ENCODE measurements at places on chromosomes 7 and 10. TPM values are rescaled to one million over a fixed set of nuclear protein-coding genes. Genes with fewer than 3 reads are reported as not detected.
A peak's percentile ranks its signal among the peaks of the same experiment; 100 is the strongest.

DNA sequence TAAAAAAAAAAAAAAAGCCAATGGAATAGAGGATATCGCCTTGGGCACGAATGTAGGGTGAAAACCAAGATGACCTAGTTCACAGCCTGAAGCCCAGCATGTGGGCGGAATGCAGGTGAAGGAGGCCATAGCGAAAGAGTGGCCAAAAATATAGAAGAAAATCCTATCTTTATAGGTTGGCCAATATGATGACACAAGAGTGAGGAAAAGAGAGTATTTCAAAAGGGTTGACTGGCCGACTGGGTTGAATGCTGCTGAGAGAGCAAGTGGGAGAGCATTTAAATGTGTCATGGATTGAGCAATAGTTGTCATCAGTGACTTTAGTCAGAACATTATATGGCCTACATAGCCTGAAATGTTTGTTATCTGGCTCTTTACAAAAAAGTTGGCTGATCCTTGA, 17.2 kb upstream of the GLI3 start:
- no peak overlapping the region for H3K27ac ChIP-seq
- no peaks in the 10 kb centered on the region for H3K4me1 ChIP-seq
- no peak overlapping the region for H3K4me3 ChIP-seq

DNA sequence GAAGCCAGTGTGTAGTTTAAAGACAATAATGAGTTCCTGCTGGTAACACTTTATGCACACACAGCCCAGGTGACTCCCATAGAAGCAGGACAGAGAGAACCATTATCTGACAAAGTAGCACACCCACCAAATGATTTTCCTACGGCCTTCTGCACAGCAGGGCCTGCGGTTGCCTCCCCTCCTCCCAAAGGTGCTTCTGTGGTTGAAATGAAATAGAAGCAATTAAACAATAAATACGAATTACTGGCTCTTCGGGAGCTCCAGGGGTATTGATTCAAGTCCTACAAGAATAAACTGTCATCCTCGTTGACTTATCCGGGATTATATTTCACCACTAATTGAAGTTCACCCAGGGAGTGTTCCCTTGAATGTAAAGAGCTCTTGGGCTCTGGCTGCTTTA, 172.1 kb downstream of the ACTR3B start:
- no peaks in the 10 kb centered on the region for H3K4me1 ChIP-seq
- DNase-seq, result no peak
- no peaks in the 10 kb centered on the region for H3K36me3 ChIP-seq

GRCh38 chr7:155795401-155795800, 16.9 kb downstream of the SHH start:
- no peak overlapping the region for H3K4me3 ChIP-seq
- peaks cover 25% of the 10 kb centered on the region for H3K27me3 ChIP-seq
- no peak for DNase-seq
- H3K27ac ChIP-seq, result no peak overlapping the region

- peaks cover 8% of the 10 kb centered on the region for H3K4me1 ChIP-seq
- H3K27me3 ChIP-seq, result peaks cover 33% of the 10 kb centered on the region
- H3K36me3 ChIP-seq, result peaks cover 3% of the 10 kb centered on the region
- H3K4me3 ChIP-seq, result no peak overlapping the region
Observed at GRCh38 chr7:128347647-128348097, 4.0 kb upstream of the RBM28 start.

DNA sequence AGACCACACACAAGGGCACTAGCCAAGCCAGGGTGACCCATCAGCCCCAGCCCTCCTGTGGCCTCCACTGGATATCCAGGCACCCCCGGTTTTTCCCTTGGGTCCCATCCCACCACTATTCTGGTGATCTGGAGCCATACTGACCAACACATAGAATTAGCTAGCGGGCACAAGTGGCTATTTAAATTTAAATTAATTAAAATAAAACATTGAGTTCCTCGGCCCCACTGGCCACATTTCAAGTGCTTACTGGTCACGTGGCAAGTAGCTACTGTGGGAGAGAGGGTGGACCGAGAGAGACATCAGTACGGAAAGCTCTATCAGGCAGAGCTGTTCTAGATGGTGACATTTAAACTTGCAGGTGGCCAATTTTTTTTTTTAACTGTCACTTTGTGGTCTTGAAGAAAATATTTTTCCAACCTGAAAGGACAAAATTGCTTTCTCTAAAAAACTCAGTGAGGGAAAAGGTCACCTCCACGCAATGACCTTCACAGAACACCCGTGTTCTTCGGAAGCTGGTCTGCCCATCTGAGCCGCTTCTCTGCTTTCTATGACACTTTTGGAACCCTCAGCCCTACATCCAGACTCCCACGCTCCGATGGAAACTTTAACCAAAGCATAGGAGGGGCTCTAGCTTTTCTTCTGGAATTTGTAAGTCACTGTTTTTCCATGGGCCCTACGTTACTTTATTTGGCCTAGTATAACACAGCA, 30.0 kb downstream of the HIPK2 start:
- H3K4me1 ChIP-seq, result peaks cover 10% of the 10 kb centered on the region
- peaks cover 3% of the 10 kb centered on the region for H3K36me3 ChIP-seq

GRCh38 chr7:4174884-4175283, 507.2 kb upstream of the FOXK1 start:
- H3K36me3 ChIP-seq, result no peaks in the 10 kb centered on the region
- no peaks in the 10 kb centered on the region for H3K4me1 ChIP-seq
- no peak overlapping the region for H3K4me3 ChIP-seq
- no peak for DNase-seq
- no peaks in the 10 kb centered on the region for H3K27me3 ChIP-seq

Gene ATOH7
- total RNA-seq, result not detected

Gene LIPF
- total RNA-seq, result not detected

GRCh38 chr7:74365322-74366022, 76.3 kb downstream of the CLIP2 start:
- H3K27me3 ChIP-seq, result no peaks in the 10 kb centered on the region
- H3K27ac ChIP-seq, result no peak overlapping the region
- no peak for DNase-seq

DNA sequence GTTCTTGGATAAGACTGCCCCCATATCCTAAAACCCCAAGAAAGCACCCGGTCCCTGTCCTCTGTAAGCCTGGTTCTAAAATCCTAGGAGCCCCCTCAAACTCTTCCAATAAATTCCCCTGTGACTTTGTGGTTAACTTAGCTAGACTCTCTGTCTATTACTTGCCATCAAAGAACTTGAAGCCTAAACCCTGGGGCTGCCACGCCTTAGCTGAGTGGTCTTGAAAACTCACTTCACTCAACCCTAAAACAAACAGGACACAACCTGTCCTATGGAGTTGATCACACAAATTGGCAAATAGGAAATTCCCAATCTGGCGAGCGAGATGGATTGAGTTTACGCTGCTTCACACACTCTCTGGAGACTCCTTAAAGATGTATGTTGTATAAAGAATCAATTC, 191.4 kb upstream of the SVIL start:
- no peaks in the 10 kb centered on the region for H3K36me3 ChIP-seq
- no peak overlapping the region for H3K4me3 ChIP-seq
- no peaks in the 10 kb centered on the region for H3K27me3 ChIP-seq
- no peak for DNase-seq
- H3K27ac ChIP-seq, result no peak overlapping the region

DNA sequence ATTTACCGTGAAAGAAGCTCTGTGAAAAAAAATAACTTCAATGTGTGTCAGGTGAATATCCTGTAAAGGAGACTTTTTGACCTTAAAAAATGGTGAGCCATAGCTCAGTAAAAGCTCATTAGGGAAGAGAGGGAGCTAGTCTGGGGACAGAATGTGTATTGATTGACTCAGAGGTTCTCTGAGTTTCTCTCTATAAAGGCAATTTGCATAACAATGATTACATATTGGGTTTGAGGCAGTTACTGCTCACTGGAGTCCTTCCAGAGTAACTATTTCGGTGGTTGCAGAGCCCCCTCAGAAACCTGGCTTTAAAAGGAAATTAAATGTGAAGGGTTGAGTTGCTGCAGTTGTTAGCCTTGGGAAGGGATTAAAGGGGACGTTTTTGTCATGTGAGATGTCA, 181.6 kb downstream of the GALNT17 start:
- H3K4me1 ChIP-seq, result no peaks in the 10 kb centered on the region
- no peaks in the 10 kb centered on the region for H3K36me3 ChIP-seq
- H3K27ac ChIP-seq, result no peak overlapping the region
- no peak overlapping the region for H3K4me3 ChIP-seq
- no peak for DNase-seq

GRCh38 chr10:59829024-59829423, 75.8 kb upstream of the MRLN start:
- peaks cover 30% of the 10 kb centered on the region for H3K4me1 ChIP-seq
- no peaks in the 10 kb centered on the region for H3K27me3 ChIP-seq
- no peak overlapping the region for H3K27ac ChIP-seq
- H3K36me3 ChIP-seq, result peaks cover 40% of the 10 kb centered on the region

DNA sequence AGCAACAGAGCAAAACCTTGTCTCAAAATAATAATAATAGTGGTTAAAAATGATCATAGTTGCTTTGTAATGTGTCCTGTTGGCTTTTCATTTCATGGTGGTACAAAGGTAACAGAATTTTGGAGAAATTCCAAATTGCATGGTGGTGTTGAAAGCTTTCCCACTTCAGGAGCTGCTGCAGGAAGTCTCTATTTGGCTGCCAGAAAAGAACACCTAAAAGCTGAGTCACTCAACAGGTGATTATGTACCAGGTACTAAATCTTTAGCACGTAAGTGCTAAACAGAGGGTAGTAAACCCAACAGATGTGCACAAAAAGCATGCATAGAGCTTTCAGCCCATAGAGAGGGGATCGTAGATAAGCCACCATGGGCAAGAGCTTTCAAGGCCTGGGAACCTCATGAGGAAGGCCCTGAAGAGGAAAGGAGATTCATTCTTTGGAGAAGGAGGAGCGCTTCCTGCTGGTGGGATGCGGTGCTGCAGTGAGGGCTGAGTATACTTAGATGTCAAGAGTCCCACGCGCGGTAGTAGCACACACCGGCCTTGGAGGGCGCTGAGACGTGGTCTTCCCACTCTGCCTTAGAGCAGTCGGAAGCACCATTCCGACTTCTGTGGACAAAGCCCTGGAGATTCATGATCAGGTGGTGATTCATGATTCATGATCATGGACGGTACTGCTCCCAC, 118.7 kb downstream of the RALA start:
- no peak overlapping the region for H3K4me3 ChIP-seq
- DNase-seq, result peak; percentile 49
- H3K4me1 ChIP-seq, result peaks cover 11% of the 10 kb centered on the region
- no peak overlapping the region for H3K27ac ChIP-seq
- H3K36me3 ChIP-seq, result peaks cover 7% of the 10 kb centered on the region

GRCh38 chr7:44386139-44386913, 60.9 kb upstream of the CAMK2B start:
- H3K36me3 ChIP-seq, result no peaks in the 10 kb centered on the region
- no peak overlapping the region for H3K27ac ChIP-seq
- peak; percentile 31 for DNase-seq
- H3K4me3 ChIP-seq, result no peak overlapping the region

Gene HPSE2
- total RNA-seq, result not detected

- no peaks in the 10 kb centered on the region for H3K27me3 ChIP-seq
- no peak within 1 kb of the TSS for H3K27ac ChIP-seq
- H3K36me3 ChIP-seq, result no peaks in the 10 kb centered on the region
- DNase-seq, result no peak
Observed at GRCh38 chr7:31687024-31687748, at the start of gene PPP1R17. TSS of gene PPP1R17 (plus strand) at chr7:31687215. CDS start at chr7:31692442, 5,227 bp downstream.

- peak overlapping the region; percentile 56 for H3K27ac ChIP-seq
- no peak for DNase-seq
- peaks cover 28% of the 10 kb centered on the region for H3K4me1 ChIP-seq
- peaks cover 44% of the 10 kb centered on the region for H3K36me3 ChIP-seq
- no peaks in the 10 kb centered on the region for H3K27me3 ChIP-seq
- peak overlapping the region; percentile 25 for H3K4me3 ChIP-seq
Observed at GRCh38 chr7:134669388-134669787, 22.7 kb downstream of the BPGM start.

DNA sequence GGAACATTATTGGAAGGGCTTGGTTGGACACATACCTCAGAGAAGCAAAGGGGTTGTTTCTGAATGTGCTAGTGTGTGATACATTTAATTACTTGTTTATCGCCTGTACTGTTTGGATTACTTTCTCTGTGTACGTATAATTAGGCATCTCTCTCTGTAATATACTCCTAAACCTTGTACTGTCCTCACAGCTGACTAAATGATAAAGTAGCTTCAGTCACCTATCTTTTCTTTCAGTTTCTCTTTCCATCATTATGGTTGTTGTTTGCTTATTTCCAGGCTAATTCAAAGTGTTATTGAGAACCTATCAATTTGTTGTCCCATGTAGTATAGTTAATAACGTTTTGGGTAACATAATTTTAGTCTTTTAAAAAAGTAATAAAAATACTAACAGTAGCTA, 34.0 kb downstream of the MXI1 start:
- peaks cover 21% of the 10 kb centered on the region for H3K4me1 ChIP-seq
- H3K36me3 ChIP-seq, result peaks cover 26% of the 10 kb centered on the region
- no peak for DNase-seq
- peak overlapping the region; percentile 31 for H3K4me3 ChIP-seq
- peaks cover 26% of the 10 kb centered on the region for H3K27me3 ChIP-seq
- H3K27ac ChIP-seq, result peak overlapping the region; percentile 26

DNA sequence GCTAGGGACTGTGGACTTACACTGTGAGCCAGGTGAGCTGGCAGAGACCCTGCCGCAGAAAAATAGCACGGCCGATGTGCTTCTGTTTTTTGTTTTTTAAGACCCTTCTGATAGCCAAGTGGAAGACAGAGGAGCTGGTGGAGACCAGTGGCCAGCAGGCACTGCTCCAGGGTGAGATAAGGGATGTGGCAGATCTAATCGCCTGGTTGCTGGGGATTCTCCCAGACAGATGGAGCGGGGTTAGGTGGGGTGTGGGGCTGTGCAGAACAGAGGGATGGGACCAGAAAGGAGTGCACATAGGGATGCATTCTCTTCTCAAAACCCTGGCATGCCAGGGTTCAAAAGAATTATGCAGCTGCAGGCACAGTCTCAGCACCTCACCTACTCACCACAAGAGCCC, 82.2 kb downstream of the VOPP1 start:
- no peak overlapping the region for H3K27ac ChIP-seq
- H3K4me1 ChIP-seq, result peaks cover 21% of the 10 kb centered on the region
- H3K4me3 ChIP-seq, result no peak overlapping the region
- peaks cover 13% of the 10 kb centered on the region for H3K36me3 ChIP-seq

Gene WEE2
- not detected for total RNA-seq

DNA sequence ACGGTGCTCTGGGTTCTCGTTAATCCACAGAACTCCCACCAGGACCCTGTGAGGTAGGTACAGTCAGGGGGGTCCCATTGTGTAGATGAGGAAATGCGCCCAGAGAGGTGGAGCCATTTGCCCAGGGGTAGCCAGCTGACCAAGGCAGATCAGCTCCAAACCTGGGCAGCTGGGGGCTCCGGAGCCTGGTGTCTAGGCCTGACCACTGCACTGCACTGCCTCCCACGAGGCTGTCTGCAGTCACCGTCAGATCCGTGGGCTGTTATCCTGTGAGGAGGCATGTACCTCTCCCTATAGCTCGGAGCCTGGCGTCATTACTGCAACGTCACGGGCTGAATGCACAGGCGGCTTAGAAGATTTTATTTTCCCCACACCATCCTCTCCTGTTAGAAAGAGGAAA, 411.8 kb upstream of the FOXK1 start:
- no peaks in the 10 kb centered on the region for H3K4me1 ChIP-seq
- no peak for DNase-seq
- no peak overlapping the region for H3K27ac ChIP-seq
- no peaks in the 10 kb centered on the region for H3K27me3 ChIP-seq
- no peak overlapping the region for H3K4me3 ChIP-seq

GRCh38 chr10:5442065-5442989, 30.0 kb downstream of the NET1 start:
- peaks cover 50% of the 10 kb centered on the region for H3K4me1 ChIP-seq
- H3K4me3 ChIP-seq, result no peak overlapping the region
- H3K27me3 ChIP-seq, result no peaks in the 10 kb centered on the region

Gene CALCR
- not detected for total RNA-seq

Gene CRTAC1
- total RNA-seq, result not detected

Gene LRRD1
- not detected for total RNA-seq

All from activated CD8-positive, alpha-beta memory T cell treated with anti-CD3 and anti-CD28 coated beads, Interleukin-2, amount 10 ng/mL, durations not matched to agents 7 days and 5 days (primary cell).